ENCODE measurements at places on chromosomes 1 and 21.

- DNase-seq = no peak
These were observed 29.0 kb downstream of the MRPL39 start for GRCh38 chr21:25578056-25578961.

DNA sequence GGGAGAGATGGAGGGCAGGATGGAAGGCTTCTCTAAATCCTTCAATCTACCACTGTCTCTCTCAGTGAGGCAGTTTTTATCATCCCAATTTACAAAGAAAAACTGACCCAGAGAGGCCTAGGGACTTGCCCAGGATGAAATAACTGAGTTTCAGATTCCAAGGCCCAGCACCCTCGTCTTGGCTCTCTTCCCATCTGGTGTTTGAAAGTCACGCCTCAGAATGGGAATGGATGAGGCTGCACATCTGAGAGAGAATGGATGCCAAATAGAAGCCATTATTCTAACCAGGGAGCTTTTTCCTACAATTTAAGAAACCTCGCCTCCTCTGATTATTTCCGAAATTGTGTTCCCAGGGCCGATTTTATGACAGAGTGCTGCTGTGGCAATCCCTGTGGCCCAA, 10.6 kb upstream of the KCNN3 start:
- no peak for DNase-seq

GRCh38 chr21:29610779-29611360, 312.1 kb downstream of the BACH1 start:
- DNase-seq = no peak

DNA sequence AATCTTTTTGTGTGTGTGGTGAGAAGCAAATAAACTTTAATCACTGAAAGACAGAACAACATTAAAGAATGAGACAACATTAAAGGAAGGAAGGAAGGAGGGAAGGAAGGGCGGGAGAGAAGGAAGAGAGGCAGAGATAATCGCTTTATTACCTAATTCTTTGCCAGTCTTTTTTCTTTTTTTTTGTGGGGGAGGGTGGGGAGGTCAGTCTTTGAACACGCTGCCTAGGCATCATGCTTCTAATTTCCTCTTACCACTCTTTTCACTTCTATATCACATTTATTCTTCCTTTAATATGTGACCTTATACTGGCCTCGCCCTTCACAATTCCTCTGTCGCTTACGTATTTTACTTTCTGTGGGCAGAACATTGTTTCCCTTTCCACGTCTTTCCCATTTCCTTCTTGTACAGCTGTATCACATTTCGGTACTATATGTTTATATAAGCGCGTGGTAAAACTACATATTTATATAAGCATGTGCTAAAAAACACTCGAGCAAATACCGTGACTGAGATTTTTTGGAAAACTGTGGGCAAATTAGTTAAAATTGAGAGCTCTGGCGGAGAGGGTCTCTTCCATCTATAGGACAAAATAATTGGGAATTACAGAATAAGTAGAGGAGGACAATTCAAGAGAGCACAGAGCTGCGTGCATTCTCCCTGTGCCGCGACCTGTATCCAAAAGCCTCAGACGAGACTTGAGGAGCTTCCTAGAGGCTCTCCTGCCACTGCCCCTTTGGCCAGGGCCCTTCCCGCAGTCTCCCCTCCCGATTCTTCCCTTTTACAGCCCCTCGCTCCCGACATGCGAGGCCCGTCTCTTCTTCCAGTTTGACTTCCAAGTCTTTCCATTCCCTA, 823 bp upstream of the PRKAA2 start:
- DNase-seq = no peak

- no peak for DNase-seq
These were observed 22.4 kb upstream of the ARHGAP29 start for GRCh38 chr1:94259635-94260289.

DNA sequence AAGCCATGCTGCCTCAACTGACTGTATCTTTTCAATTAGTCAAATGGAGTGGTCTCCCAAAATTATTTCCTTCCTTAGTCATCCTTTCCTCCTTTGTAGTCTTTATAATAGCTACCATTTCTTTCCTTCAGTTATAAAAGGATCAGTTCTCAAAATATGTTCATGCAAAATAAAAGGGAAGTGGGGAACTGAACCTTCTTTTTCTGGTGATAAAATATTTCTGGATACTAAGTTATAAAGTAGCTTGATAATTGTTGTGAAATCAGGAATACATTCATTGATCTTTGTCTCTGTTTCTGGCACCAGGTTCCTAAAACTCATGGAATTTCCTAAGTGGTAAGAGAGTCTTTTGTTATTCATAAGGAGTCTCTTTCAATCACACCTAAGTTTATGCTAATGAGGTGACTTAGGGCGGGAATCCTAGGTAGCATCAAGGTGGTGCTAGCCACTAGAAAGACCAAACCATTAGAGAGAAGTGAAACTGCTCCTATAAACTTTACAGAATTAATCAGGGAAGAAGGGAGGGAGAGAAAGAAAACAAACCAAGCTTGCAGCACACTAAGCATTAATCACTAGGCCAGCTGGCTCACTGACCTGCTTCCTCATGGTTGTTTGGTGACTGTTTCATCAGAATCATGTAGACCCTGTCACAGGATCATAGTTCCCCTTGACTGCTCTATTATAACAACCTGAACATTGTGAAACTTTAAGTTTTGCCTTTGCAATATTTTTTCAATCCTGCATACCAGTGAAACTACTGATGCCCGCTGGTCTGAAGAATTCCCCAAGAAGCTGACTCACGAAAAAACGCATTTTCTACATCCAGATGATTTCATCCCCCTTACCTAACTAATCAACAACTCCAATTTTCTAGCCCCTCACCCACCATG, 161.6 kb upstream of the PTBP2 start:
- no peak for DNase-seq

- no peak for DNase-seq
These were observed 573 bp upstream of the CPT2 start for GRCh38 chr1:53196017-53196484.

DNA sequence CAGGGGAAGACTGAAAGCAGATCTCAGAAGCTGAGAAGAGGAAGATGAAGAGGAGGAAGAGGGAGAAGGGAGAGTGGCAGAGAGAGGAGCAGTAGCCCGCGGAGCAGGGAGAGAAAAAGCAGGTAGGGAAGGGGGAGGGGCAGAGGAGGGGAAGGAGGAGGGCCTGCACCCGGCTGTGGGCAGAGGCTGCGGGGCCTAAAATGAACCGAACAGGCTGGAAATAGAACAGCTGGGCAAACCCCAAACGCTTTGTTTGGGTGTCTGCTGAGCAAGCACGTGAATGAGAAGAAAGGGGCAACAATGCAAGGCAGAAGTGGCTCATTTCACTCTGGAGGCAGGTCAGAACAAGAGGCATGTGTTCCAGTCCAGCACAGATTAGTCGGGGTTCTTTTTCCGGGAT, 33.5 kb downstream of the KCNC4 start:
- DNase-seq = no peak

DNA sequence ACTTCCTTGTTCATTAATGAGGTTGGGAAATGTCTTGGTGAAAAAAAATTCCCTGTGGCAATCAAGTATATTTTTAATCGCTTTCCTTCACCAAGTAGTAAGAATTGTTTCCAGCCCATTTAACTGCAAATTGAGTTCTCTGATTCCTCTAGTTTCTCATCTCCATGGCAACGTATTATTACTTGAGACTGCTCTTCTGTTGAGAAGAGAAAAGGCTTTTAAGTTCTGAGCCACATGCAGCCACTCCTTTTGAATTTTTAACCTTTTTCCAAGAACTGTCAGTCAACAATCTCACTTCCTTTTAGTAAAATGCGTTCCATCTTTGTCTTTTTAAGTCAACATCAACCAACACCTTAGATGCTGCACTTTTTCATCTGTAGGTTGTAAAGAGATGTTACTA, 75.7 kb upstream of the KIAA1614 start:
- DNase-seq = peak; percentile 87

DNA sequence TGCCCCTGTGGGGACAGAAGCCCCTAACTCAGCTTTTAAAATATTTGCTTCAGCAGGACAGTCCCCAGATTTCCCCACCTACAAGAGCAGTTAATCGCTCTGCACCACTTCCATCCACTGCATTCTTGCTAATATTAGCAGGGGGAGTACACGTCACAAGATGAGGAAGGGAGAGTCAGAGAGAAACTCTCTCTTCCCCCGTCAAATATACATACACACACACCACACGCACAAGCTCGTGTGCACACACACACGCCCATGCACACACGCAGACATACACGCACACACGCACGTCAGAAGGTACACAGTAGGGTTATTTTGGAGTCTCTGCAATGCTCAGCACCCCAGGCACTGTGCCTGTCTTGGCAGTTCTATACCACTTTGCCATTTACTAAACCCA, 2.1 kb downstream of the CLCA1 start:
- no peak for DNase-seq

DNA sequence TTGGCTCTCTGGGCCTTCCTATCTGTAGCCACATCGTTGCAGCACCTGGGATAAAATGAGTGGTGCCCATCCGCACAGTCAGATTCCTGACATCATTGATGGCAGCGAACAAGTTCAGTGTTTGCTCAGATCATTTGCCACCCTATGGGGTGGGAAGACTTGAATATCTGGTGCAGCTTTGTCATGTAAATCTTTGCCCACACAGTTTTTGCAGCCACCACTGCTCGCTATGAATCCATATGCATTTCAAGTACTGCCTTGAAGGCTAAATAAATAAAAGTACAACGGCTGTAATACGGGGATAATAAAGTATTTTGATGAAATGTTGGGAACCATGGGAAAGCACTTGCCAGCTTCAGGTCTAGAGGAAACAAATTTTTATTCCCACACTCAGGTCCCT, 56.3 kb upstream of the COA6 start:
- no peak for DNase-seq

DNA sequence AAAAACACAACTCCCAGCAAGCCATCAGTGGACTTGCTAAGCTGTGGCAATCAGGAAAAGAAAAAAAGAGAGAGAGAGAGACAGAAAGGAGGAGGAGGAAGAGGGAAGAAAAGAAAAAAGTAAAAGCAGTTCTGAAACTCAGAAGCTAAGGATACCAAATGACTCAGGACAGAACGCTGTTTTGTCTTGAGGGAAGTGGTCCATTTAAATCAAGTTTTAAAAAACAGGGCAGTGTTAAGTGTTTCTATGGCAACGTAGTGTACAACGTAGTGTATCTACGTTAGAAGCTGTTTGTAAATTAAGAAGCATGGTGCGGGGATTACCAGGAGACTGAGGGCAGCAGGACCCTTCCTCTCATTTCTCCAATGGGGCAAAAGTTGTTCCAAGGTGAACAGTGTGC, 5.8 kb downstream of the ADORA3 start:
- DNase-seq = no peak

GRCh38 chr1:244106837-244107493, 55.9 kb downstream of the ZBTB18 start:
- no peak for DNase-seq

- DNase-seq = no peak
These were observed 8.4 kb downstream of the RPS6KA1 start for GRCh38 chr1:26537951-26538352.

- no peak for DNase-seq
These were observed 449.9 kb downstream of the PTPRU start for GRCh38 chr1:29686012-29686930.

DNA sequence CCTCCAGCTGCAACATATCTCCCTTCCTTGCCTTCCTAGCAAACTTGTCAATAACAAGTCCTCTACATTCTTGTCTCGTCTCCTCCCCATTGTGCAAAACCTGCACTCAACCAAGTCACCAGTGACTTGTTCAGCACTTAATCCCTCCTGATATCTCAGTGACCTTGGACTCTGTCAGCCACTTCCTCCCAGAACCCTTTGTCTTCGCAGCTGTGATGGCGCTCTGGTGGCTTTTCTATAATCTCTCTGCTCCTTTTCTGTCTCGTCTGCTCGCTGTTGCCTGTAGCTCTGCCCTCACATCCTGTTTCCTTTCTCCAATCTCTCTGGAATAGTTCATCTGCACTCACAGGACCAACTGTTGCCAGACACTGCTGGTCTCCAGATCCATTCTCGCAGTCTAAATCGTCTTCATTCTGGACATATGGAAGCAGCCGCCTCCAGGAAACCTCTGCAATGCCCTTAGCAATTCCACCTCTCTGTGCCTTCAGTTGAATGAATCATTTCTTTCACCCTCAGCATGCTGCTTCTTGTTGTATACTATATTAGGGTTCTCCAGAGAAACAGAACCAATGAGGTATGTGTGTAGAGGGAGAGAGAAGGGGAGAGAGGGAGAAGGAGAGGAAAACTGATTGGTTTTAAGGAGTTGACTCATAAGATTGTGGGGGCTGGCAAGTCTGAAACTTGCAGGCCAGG, 17.4 kb upstream of the IFNAR2 start:
- peak; percentile 37 for DNase-seq

- DNase-seq = no peak
These were observed 39.7 kb downstream of the EIF2B3 start for GRCh38 chr1:44946725-44947062.

GRCh38 chr1:77349275-77349674, 67.5 kb downstream of the AK5 start:
- no peak for DNase-seq

DNA sequence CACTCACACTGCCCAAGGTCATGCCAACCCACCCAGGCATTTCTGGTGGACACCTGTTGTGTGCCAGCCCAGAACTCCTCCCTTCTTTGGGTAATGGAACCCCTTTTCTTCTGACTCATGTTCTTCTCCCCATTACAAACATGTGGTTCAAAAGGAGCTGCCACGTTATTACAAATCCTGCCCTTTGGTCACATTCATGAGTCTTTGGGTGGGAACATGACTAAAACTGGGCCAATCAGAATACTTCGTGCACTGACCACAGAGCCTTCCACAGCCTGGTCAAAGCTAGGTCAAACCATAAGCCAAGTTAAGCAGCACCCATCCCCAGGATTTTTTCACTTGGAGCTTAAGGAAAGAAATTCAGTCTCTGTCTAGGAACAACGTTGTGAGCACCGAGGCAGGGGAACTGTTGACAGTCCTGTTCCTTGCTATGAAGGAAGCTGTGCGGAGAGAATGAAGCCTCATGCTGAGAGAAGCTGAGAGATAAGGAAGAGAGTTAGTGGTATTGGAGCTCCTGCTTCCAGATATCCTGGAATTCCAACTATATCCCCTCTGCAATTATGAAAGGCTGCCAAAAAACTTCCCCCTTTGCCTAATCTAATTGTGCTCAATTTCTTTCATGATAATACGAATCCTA, 46.8 kb upstream of the DIPK1A start:
- DNase-seq = no peak

DNA sequence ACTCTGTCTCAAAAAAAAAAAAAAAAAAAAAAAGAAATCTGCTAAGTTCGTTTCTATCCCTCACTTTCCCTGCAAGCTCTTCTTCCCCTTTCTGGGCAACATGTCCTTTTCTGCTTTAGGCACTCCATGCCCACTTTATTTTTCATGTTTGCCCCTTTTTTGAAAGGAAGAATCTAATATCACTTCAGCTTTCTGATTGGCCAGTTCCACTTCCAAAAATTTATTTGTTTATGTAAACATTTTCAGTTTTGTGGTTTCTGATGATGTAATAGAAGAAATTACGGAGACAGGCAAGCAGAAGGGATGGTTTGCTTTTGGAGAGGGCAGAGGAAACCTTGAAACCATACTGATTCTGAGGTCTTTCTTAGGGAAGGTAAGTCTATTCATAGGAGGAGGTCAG, 15.1 kb downstream of the IFNAR1 start:
- DNase-seq = no peak

- DNase-seq = no peak
These were observed 25.2 kb downstream of the CHD1L start for GRCh38 chr1:147267711-147268110.

All from CD4-positive, CD25-positive, alpha-beta regulatory T cell (primary cell).